ENCODE measurements at places on chromosomes 16 and 17. TPM values are rescaled to one million over a fixed set of nuclear protein-coding genes. Genes with fewer than 3 reads are reported as not detected.

TPSG1 gene
- not detected for total RNA-seq

CNGB1 gene
- total RNA-seq: not detected

SOX8 gene
- 0.45 TPM for total RNA-seq

GRAP gene
- total RNA-seq: 2.0 TPM

NTN1 gene
- 5.8 TPM for total RNA-seq

MYH8 gene
- not detected for total RNA-seq

SLC13A2 gene
- not detected for total RNA-seq

DNA sequence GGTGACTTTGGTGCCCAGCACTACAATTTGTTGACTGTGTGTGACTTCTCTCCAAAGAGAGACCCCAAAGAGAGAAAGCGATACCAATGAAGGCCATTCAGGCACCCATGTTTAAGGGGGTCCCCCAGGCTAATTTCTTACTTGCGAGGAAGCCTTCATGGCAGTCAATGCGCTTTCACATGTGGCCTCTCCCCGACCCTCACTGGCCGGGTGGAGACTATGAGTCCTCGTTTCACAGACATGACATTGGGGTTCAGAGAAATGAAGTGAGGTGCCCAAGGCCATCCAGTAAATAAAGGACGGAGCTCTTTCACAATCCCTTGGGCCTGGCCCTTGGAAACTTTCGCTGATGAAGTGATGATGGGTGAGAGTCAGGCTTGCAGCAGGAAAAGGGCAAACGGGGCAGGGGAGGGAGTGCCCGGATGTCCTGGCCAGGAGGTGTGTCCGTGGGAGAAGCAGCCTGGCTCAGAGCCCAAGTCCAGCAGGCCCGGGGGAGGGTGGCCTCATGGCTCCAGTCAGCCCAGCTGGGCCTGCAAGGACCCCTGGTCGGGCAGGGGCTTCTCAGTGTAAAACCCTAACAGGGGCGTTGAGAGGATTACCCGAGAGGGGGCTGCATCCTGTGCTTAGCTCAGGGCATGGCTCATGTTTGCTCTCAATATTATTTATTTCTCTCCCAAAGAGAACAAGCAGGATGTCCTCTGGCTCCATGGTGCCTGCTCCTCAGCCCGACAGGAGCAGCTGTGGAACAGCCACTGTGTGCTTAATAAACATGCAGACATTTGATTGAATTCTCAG, 14.7 kb downstream of the TBX2 start:
- peak; percentile 25 for DNase-seq

- no peak for DNase-seq
Observed at GRCh38 chr16:52404546-52404945, 142.4 kb downstream of the TOX3 start.

GRCh38 chr17:37698911-37699255, 46.0 kb downstream of the HNF1B start:
- DNase-seq: no peak

DNA sequence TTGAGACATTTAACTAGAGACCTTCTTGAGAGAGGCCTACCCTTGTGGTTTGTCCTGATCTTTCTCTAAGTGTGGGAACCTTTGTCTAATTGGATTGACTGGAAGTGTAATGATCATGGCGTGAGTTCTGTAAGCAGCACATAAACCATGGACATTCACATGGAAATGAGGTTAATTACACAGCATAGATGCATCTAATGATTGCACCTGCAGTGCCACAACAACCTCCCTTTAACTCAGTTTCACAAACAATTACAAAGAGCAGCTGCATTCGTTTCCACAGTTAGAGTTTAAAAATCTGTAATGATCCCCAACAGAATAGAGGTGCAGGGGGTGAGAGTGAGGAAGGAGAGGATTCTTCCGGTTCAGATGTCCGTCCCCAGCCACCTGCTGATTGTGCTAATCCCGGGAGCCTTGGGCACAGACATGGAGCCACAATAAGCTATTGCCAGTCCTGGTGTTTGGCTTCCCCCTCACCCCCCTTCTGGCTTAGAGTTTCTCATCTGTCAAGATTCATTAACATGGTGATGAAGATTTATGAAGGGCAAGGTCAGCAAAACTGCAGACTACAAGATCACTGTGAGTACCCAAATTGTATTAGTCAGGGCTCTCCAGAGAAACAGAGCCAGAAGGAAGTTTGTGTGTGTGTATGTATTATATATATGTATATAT, 659.2 kb upstream of the SOX9 start:
- no peak for DNase-seq

DNA sequence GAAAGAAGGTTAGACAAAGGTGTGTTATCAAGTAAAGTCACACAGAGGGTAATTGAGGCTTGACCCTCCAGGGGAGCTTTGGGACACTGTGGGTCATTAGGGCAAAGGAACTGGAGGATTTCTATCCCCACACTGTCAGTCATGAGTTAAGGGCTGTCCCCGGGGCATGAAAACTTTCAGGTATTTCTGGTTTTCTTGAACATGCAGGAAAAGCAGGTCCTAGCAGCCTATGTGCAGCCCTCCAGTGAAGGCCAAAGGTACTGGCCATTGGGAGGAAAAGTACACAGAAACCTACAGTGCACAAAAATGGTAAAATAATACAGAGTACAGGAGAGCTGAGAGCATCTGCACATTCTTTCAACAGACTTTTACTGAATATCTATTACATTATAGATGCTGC, 44.4 kb upstream of the SCNN1B start:
- no peak for DNase-seq

- DNase-seq: no peak
Observed at GRCh38 chr17:44203731-44204440, 4.2 kb upstream of the ATXN7L3 start.

GRCh38 chr17:19762515-19762961, 14.4 kb upstream of the ALDH3A1 start:
- peak; percentile 90 for DNase-seq

DNA sequence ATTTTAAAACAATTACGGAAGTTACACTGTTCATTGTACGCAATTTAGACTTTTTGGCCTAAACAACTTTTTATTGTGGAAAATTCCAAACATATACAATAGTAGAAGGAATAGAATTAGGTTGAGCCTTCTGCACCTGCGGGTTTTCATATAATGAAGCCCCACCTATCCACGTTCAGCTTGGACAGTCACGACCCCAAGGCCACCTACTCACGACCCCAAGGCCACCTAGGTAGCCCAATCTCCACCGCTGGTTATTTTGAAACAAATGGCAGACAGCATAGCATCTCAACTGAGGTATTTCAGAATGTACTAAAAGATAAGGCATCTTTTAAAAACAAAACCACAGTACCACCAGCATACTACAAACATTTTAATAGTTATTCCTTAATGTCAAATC, 631 bp downstream of the NLRC5 start:
- DNase-seq: no peak

DNA sequence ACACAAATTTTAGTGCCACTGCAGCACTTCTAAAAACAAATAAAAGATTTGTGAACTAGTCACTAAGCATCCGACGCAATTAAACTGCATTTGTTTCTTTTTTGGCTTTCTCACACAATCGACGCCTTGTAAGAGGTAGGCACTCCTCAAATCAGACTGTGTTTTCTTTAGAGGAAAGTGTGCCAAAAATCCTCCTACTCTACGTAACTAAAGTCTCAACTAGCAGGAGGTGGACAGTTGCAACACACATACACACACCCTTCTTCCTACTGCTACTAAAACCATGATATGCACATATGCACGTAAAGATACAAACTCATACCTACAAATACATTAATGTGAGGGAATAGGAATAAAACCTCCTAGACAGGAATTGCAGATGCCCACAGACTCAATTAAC, 844.7 kb upstream of the SOX9 start:
- DNase-seq: no peak

DNA sequence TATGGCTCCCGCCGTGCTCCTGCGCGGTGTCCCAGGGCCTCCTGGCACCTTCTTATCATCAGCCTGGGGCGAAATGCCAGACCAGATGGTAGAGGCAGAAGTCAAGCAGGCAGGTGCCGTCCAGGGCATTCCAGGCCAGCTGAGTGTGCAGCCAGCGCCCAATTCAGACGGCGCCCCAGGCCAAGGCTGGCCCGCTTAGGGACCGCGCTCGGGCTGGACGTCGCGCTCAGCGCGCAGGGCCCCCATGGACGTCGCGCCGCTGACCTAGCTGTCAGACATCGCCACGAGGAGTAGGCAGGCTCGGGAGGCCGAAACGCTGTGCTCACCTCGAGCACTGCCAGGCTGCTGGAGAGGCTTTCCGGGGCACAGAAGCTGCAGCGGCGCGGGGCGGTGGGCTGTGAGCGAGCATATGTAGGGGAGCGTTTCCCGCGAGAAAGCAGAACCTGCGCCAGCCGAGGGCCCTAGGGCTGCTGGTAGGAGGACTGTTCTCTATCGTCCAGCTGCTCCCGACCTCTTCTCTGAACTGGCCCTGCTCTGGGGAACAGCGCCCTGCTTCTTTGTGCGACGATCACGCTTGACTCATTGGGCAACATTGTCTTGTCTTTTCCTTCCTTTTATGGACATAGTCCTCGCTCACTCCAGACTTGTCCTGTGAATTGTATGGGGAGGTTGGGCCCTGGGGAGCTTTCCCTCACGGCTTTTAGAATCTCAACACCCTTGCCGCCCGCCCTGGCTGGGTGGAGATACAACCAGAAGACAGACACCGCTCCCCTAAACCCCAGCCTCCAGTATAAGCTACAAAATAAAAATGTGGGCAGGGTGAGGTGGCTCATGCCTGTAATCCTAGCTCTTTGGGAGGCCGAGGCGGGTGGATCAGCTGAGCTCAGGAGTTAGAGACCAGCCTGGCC, 8.4 kb upstream of the CA4 start:
- DNase-seq: peak; percentile 89

DNA sequence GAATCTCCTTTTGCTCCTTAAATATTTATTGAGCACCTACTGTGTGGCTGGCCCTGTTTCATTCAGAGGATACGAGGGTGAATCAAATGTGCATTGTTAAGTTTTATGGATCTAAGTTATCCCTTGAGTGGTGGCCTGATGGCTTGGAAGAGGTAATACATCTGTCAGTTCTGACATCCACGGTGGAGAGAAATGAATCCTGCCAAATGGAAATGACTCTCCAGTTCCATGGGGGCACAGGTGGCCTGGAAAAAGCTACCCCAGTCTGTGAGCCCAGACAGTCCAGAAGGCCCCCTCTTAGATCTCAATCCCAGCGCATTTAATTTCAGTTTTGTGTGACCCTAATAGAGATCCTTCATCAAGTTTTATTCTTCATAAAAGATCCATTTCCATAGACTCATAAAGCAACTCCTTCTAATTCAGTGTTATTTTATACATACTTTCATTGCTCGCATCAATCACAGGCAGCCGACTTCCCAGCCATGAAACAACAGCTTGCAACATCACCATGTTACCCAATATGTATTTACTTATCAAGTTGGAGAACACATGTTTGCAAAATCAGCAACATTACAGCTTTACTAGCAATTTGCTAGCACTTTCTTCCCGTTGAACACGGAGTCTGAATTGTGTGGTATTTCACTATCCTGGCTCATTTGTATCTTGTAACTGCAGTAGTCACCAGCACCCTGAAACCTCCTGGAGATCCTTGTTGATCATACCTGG, 334.8 kb upstream of the HSBP1 start:
- no peak for DNase-seq

DNA sequence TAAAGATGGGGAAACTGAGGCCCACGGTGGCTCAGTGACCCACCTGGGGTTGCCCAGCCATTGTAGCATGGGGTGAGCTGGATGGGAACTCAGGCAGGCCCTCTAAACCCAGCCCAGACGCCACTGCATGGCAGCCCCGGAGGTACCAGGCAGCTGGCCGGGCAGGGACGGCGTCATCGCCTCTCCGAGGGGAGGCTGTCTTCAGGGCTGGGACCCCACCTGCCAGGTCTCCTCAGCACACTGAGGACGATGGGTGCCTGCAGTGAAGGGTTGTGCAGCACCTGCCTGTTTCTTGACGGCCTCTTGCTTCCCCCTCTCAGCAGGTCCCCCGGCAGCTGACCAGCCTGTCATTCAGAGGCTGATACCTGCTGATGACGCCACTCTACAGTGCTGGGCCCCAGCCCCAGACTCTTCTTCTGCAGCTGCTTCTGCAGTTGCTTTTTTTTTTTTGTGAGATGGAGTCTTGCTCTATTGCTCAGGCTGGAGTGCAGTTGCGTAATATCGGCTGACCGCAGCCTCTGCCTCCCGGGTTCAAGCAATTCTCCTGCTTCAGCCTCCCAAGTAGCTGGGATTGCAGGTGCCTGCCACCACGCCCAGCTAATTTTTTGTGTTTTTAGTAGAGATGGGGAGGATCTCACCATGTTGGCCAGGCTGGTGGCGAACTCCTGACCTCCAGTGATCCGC, 24.7 kb downstream of the RNF213 start:
- no peak for DNase-seq

- no peak for DNase-seq
Observed at GRCh38 chr17:72901083-72901482, 191.4 kb downstream of the SLC39A11 start.

Data from stomach (tissue), 19 donors.